Naive thymus-derived CD4-positive, alpha-beta T cell (primary cell): ENCODE measurements at places on chromosomes 12 and 14.

GRCh38 chr14:77219591-77219990 lies 38.0 kb downstream of the TMEM63C start:
- no peak for DNase-seq

- no peak for DNase-seq
Observed at GRCh38 chr14:77868552-77869285, 68.8 kb downstream of the ADCK1 start.

- DNase-seq, result no peak
Observed at GRCh38 chr12:71237128-71237527, 79.3 kb upstream of the TSPAN8 start.

GRCh38 chr12:29110506-29111442 lies 38.3 kb upstream of the FAR2 start:
- no peak for DNase-seq

DNA sequence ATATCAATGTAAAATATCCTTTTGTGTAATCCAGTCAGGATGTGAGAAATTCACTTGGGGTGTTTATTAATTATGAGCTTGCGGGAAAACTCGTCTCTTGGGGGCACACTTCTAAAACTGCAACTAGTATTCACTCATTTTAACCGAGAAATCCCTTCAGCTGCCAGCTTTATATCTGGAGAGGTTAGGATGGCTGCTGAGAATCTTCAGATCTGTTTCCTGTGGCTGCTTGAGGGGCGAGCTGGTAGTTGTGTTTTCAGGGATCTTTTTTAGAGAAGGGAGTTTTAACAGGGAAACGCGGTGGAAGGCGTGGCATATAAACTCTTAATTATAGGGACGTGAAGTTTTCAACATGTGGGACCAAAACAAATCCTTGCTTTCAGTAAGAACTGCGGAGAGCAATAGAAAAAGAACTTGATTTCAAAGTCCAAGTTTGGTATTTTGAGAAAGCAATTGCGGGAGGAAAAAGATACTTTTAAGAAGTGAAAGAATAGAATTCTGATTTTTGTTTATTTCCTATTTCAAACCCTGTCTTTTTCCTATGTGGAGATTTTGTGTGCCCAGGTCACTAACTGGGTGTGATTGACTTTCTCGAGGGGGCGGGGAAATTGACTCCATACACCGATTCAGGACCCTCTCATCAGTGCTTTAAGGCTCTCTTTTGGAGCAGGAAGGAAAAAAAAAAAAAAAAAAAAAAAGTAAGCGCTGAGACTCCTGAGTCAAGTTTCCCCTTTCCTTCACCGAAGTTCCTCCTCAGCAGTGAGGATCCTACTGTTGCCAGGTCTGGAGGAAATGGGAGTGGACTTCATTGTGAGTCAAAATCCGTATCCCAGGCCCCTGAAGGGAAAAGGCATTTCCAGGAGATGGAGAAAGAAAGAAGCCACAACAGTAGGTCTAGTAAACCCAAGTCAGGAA lies 1.1 kb downstream of the PPFIBP1 start:
- DNase-seq, result no peak

GRCh38 chr14:30573966-30574365 lies 15.0 kb downstream of the G2E3 start:
- no peak for DNase-seq

DNA sequence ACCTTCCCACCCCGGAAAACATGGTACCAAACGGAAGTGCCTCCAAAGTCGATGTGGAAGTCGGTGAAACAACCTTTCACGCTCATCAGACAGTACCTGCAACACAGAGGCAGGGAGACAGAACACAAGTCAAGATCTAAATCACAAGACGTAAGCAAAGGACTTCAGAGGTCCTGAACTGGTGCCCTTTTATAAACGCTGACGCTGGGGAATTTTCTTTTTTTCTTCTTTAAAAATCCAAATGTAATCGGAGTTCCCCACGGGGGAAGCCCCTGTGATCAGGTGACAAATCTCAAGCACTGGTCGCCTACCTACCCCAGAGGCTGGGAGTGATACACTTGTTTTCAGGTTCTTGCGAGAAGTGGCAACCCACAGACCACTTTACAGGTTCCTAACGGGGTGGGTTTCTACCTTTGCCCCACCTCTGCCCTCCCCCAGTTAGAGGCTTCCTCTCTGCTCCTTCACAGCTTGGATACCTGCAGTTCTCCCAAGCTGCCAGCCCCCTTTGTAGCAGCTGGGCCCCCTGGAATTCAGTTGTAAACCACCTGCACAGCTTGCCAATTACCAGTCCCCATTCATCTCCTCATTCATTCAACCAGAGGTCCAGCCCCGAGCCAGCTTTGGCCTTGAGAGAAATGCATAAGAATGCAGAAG lies 46.2 kb downstream of the KDM2B start:
- peak; percentile 29 for DNase-seq

GRCh38 chr14:93369713-93370266 lies 22.8 kb downstream of the COX8C start:
- no peak for DNase-seq

GRCh38 chr14:95261616-95262510 lies 57.8 kb downstream of the CLMN start:
- DNase-seq, result no peak

DNA sequence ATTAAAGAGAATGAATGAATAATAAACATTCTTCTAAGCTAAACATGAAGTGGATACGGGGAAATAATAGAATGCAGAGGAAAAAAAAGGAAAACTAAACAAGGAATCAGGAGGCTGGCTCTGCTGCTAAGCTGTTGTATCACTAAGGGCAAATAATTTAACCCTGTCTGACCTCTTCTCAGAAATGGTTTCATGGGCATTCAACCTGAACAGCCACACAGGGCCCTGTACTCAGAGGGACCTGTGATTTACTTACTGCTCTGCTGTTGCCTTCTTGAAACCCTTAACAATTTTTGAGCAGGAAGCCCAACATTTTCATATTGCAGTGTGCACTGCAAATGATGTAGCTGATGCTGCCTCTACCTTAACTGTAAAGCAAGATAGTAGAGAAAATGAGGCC lies 14.2 kb upstream of the PLEKHA5 start:
- no peak for DNase-seq
